ENCODE measurements at places on chromosomes 6 and 20.

DNA sequence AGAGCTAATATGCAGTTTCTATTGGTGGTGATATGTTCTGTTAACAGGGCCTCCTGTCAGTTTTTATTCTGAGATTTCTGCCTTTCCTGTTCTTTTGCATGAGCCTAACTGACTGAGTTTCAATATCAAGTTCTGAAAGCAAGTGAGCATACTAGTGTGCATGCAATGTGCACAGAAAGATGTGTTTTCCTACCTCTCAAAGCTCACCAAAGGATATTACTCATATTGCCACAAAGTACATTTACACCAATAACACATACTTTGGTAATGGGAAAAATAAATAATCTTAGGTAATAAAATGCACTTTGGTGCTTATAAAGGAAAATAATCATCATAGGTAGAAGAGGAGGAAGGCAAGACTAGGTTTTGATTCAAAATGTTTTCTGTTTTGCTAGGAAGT, 195.0 kb downstream of the KHDC1L start:
- no peak for DNase-seq

DNA sequence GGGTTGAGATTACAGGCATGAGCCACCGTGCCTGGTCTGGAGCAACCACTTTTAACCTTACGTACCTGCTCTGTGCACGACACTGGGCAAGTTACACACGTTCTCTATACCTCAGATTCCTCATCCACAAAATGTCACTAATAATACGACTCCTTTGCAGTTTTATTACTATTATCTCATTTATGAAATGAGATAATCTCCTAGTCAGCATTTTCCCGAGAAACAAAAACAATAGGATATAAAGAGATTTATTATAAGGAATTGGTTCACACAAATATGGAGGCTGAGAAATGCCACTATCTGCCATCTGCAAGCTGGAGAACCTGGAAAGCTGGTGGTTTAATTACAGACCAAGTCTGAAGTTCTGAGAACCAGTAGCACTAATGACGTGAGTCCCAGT, 12.0 kb upstream of the KIF13A start:
- DNase-seq: no peak

- DNase-seq: no peak
Observed at GRCh38 chr20:11001764-11002540, 328.2 kb upstream of the JAG1 start.

- DNase-seq: no peak
Observed at GRCh38 chr6:154301839-154302752, 54.5 kb downstream of the IPCEF1 start.

GRCh38 chr6:154928325-154928922, 66.7 kb upstream of the TIAM2 start:
- DNase-seq: peak; percentile 50

GRCh38 chr6:113623129-113623528, 234.0 kb upstream of the MARCKS start:
- no peak for DNase-seq

DNA sequence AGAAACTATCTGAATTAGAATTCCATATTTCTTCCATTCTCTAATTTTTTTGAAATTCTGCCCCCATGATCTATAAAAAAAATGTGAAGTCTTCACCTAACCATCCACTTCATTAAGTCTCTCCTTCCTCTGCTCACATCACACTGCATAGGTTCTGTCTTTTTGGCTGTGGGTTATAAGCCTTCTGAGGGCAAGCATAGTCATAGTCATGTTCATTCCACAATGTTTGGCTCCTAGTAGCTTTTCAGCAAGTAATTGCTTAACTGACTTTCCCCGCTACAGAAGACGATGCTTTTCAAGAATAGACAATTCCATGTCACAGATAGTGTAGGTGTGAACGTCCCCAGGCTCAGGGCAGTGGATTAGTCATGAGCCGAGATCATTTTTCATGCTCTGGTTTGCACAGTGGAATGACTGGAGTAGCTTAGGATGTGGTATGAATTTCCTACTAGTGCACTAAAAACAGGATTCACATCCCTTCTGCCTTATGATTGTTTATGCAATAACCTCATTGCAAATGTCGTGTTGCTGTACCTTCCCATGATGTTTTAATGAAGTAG, 29.1 kb downstream of the WRNIP1 start:
- DNase-seq: no peak

DNA sequence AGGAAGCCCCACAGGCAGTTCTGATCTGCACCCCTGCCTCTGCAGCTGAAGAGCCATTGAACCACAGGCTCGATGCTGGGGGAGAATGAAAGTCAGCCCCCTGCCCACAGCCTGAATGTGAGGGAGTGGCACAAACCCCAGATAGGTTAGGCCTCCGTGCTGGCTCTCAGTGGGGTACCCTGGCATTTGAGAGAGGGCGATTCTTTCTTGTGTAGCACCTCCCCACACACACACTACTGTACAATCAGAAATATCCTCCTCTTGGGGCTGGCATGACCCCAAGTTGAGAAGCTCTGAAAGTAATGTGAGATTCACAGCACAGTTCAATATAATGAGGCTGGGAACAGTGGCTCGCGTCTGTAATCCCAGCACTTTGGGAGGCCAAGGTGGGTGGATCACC, 17.9 kb downstream of the TTBK1 start:
- no peak for DNase-seq

DNA sequence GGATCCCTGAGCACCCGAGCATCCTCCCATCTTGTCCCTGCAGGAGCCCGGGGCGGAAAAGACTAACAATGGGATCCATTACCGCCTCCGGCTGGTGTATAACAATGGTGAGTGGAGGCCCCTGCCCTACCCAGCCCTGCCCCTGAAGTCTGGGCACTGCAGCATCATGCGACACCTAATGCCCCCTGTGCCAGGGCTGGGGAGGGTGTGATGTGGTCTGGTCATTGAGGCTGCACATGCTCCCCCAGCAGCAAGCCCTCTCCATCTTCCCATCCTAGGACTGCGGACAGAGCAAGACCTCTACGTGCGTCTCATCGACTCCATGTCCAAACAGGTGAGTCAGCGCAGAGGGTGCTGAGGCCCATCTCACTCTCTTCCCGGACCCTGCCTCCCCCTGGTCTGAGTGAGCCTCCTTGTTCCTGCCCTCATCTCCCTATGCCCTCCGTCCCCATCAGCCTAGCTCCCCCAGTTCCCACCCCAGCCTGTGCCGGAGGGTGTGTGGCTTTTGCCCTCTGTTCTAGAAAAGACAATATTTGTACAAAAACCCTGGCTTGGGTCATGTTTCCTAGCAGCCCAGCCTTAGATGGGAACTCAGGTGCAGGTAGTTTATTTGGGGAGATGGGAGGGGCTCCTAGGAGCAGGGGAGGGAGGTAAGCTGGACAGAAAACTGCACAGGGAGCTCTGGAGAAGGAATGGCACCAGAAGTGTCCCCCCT, 13.5 kb downstream of the EBF4 start:
- DNase-seq: no peak

DNA sequence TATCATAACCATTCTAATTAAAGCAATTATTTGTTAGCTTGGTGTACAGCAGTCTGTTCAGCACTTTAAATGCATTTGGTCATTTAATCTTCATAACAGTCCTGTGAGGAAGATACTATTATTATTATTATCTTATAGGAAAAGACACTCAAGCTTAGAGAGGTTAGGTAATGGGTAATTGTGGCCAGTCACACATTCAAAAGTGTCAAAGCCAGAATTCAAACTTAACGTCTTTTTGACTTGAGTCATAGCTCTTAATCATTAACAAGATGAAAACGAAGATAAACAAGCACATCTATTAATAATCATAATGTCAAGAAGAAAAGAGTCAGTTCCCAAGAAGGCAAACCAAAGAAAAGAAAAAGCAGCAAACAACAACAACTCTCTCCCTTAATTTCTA, 251.0 kb downstream of the SYNE1 start:
- no peak for DNase-seq

DNA sequence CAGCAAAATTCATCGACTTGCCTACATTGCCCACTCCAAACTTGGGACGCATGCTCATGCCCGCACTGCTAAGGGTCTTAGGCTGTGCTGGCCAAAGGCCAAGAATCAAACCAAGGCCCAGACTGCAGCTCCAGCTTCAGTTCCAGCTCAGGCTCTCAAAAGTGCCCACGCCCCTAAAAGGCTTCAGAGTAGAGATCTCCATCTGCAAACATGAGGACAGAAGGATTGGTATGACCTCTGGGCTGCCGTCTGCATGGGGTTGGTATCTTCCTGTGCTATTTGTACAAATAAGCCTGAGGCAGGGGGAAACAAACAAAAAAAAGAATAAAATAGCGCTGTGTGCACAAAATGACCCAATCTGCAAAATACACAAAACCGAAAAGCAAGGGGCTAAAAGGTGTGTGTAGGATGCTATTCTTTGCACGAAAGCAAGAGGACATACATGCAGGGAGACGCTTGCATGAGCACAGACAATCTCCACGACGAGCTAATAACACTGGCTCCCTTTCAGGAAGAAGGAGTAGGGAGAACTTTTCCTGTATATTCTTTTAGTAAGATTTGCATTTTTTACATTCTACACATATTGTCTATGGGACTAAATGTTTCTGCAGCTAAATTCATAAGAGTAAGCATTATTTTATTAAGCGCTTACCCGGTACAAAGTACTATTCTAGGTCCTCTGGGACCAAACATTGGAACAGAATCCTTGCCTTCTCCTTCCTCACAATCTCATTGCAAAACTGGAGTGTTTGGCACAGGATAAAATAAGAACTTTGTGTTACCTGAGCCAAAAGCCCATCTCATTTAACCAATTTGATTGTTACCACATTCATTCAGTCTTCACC, 33.1 kb downstream of the ATP9A start:
- DNase-seq: no peak

- DNase-seq: no peak
Observed at GRCh38 chr20:14721926-14722452, 384.6 kb upstream of the FLRT3 start.

- peak; percentile 24 for DNase-seq
Observed at GRCh38 chr6:2244261-2245102, 923 bp downstream of the GMDS start.

GRCh38 chr6:37369321-37370201, 15.8 kb downstream of the RNF8 start:
- DNase-seq: no peak

- no peak for DNase-seq
Observed at GRCh38 chr6:52995913-52996645, 995 bp upstream of the GSTA4 start.

GRCh38 chr20:52438326-52438963, 246.9 kb upstream of the ZFP64 start:
- DNase-seq: no peak

DNA sequence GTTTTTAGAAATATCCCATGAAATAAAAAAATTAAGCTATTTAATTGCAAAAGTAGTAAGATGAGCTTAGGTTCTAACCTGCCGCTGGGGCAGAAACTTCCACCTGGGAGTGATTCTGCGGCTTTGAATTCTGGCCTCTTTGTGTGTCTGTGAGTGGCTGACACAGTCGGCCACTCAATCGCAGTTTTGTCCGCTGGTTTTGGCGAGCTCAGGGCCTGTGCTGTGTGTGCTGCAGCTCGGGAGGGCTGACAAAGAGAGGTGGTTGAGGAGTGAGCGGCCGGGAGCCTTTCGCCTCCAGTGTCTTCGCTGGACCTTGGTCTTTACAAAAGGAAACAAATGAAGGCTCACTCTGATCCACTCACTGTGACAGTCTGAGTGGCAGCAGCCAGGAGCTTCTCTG, 128.4 kb downstream of the TIAM2 start:
- no peak for DNase-seq

DNA sequence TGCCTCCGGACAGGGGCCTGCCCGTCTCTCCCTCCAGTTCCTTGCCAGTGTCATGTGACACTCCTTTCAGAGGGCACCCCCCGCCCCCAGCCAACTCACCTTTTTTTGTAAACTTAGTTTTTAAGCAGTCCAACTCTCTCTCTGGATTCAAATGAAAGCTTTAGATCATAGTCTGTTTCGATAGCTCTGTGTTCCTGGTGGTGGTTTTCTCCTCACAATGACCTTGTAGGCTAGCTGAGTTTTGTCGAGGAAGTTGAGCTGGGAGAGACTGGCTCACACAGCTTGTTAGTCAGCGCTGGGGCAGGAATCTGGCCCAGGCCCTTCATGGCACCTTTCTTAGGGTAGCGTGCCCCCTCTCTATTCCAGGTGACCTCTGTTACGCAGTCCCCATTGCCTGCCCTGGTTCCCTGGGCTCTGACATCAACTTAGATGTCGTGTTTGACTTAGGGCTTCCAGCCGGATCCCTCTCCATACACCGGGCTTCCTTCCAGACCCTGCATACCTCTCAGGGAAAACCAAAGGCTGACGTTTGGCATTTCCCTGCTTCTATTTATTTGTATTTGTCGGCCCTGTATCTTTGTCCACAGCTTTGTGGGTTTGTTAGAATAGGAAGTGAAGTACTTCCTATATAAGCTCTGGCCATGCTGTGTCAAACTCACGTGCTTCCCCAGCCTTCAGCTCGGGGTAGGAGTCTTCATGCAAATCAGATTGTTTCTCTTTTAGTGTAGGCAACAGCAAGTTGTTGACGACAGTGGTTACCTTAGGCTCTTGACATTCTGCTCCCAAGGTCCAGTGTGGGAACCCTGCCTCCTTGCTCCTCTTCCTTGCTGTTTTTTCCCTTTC, 12.7 kb downstream of the IGF2R start:
- DNase-seq: no peak

- DNase-seq: no peak
Observed at GRCh38 chr6:163617549-163617948, 203.0 kb downstream of the QKI start.

All from NCI-H1105 (cell line).